ENCODE measurements at places on chromosomes 7 and 10.

- DNase-seq: no peak
Observed at GRCh38 chr10:79012567-79012966, 56.2 kb upstream of the ZMIZ1 start.

- no peak for DNase-seq
Observed at GRCh38 chr7:31190906-31191305, 138.8 kb downstream of the ADCYAP1R1 start.

- no peak for DNase-seq
Observed at GRCh38 chr10:26987851-26988250, 112.4 kb downstream of the ANKRD26 start.

DNA sequence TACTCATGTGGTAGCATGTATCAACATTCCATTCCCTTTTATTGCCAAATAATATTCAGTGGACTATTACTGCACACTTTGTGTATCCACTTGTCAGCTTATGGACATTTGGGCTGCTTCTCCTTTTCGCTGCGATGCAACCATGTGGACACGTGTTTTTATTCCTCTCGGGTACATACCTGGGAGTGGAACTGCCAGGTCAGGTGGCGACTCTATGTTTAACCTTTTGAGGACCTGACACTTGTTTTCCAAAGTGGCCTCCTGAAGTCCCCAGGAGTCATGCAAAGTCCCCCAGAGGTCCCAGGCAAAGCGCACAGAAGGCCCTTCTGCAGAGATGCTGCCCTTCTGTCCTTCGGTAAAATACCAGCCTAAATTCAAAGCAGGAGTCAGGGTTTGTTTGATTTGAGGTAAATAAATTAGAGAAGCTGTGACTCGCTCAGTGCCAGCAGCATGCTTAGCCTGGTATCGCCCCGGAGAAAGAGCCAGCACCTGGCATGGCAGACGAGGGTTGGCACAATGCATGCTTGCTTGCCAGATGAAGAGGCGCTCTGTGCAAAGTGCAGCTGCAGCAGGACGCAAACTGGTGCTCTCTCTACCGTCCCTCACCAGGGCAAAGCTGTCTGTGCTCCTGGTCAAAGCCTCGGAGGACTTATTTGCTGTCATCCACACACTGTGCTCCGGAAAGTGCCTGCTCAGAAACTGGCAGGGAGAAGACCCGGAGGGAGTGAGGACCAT, 37.8 kb downstream of the HIPK2 start:
- no peak for DNase-seq

DNA sequence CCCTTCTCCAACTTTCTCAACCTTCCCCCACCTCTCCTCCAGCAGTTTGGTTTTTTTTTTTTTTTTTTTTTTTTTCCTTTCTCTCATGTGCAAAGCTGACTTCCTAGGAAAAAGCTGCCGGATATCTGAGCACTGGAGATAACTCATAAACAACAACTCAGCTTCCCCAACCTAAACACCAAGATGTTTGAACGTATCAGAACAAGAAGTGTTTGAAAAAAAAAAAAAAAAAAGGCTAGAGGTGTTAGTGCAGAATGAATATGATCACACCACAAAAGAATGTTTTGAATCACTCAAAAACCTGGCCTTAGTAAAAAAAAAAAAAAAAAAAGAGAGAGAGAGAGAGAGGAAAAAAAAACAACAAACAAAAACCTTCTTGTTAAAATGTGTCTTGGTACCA, 11.2 kb downstream of the GATA3 start:
- DNase-seq: no peak

GRCh38 chr7:111561654-111561903, 713 bp downstream of the IMMP2L start:
- no peak for DNase-seq

DNA sequence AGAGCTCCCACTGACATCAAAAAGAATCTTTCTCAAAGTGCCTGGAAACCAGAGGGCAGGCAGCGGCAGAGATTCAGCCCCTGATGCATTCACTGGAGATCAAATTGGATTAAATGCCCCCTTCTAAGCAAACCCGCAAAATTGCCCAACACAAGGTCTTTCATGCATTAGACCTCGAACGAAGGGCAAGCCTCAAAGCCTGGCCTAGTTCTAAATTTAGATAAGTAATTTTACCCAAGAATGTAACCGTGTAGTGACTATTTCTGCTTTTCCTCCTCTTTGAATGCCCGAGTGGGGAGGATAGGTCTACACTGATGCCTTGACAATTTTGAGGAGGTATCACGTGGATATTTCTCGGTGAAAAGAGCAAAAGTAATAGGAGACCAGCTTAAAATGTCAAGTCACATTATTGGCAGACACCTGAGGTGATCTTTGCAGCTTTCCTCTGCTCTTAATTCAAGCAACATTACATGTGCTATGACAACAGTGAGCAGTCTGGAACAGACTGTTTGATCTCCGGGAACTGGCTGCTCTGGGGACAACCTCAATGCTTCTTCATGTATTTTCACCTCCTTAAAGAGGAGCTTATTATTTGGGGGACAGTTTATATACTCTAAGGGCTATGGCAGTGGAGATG, 1263.5 kb upstream of the AUTS2 start:
- DNase-seq: no peak

DNA sequence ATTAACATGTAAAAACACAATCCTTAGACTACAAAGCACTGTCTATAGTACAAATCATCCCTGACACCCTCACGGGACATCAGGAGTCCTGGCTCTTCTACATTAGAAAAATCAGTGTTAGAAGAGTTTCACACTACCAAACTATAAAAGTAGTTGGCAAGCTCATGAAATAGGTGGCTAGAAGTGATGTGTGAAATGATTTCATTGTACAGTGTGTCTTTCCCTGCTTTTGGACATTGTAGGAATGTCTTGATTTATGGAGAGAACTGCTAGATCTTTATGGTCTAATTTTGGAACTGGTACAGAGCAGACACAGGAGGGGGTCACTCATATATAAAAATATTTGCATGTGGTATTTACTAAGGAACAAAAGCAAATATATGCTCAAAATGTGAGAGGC, 33.2 kb downstream of the SEMA3A start:
- no peak for DNase-seq

- DNase-seq: no peak
Observed at GRCh38 chr10:73908853-73909539, 1.9 kb upstream of the PLAU start.

- DNase-seq: no peak
Observed at GRCh38 chr10:63765126-63765525, 243.9 kb downstream of the REEP3 start.

- no peak for DNase-seq
Observed at GRCh38 chr7:69796416-69796815, 198.1 kb downstream of the AUTS2 start.

DNA sequence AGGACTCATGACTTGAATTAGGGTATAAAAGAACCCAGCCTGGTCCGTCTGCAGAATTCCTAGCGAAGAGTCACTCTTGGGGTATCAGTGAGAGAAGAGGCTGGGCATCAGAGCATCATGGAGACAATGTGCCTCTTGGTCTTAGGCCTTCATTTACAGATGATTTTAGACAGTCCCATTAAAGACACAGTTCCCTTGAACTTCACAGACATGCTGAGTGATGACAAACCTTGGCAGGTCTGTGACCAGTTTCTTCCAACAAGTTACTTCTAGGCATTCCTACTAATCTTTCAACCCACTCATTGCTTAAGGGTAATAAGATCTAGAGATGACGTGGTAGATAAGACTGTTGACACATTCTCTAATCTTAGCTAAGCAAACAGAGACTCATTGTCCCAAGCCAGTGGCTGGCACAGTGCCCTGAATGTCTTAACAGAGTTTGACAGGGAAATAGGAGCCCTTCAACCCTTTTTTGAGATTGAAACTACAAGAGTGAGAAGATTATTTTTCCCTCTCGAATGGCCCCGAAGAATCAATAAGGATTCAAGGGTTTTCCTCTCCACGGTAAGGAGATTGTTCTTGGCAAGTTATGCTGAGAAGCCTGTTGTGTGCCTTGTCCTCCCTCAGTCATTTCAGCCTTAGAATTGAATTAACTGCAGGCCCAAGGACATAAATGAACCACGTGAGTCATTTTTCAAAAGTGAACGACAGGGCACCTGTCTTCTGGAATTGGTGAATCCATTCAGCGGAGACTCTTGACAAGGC, 281.1 kb downstream of the CCDC3 start:
- DNase-seq: no peak

- DNase-seq: no peak
Observed at GRCh38 chr7:140317597-140317996, 80.7 kb downstream of the SLC37A3 start.

GRCh38 chr10:48913674-48914073, 26.0 kb downstream of the LRRC18 start:
- DNase-seq: no peak

GRCh38 chr10:55628260-55628701, 732.8 kb downstream of the ZWINT start:
- DNase-seq: no peak

GRCh38 chr7:57177856-57178767, 45.9 kb upstream of the ZNF479 start:
- DNase-seq: no peak

GRCh38 chr10:70518695-70519094, 40.1 kb downstream of the PALD1 start:
- no peak for DNase-seq

GRCh38 chr10:30846710-30847109, 185.0 kb downstream of the ZNF438 start:
- DNase-seq: no peak

DNA sequence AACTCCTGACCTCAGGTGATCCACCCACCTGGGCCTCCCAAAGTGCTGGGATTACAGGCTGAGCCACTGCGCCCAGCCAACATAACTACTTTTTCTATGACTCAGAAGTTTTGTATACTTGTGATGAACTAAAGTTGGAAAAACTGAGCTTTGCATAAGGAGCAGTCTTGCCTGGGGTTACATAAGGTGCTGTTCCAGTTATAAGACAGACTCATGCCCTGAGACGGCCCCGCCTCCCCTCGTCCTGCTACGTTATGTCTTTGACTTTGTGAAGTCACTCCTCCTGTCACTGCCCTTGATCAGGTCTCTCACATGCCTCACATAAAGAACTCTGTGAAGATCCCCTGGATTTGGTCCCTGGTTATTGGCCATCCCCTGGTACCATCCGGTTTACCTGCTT, 40.4 kb upstream of the OPN4 start:
- no peak for DNase-seq

GRCh38 chr10:61918989-61919388, 17.5 kb downstream of the ARID5B start:
- DNase-seq: no peak

DNA sequence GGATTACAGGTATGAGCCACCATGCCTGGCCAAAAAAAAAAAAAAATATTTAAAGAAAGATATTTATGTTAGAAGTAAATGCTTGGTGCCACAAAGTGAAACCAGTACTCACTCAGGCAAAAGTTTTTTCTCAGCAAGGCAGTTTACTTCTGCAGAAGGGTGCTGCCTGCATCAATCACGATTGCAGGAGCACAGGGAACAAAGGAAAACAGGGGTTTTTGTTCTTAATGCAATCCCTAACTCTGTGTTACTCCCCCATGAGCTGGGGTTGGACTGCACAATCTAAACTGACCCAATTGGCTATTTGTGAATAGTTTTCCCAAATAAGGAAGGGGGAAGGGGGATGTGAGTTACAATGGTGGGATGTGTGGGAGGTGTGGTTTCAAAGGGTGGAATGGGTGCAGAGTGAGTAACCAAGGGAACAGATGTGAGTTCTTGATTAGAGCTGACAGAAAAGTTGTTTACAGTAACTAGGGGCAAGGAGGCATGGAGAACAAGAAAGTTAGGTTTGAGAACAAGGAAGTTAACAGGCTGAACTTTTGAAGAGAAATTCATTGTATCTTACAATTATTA, 255.4 kb downstream of the TYW1 start:
- no peak for DNase-seq

DNA sequence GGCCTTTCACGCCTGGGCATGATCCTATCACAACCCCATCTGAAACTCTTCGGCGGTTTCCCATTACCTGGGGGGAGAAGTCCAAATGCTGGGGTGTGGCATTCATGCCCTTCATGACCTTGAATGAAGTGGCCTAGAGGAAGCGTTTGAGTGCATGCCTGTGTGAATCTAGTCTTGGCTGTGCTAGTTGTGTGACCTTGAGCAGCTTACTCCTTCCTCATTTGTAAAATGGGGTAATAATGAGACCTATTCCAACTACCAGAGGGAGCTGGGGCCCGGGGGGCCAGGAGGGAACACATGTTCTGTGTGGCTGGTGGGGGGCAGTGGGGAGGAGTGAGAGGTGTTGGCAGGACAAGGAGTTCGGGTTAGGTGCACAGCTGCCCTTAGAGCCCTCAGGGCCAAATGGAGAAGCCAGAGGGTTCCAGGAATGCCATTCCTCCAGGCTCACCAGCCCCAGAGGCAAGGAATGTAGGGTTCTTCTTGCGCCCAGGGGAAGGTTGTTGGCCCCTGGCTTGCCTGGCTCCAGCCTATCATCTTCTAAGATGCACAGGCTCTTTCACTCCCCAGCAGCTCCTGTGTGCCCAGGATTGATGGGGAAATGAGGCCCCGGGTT, 21.3 kb upstream of the TBRG4 start:
- no peak for DNase-seq

- DNase-seq: no peak
Observed at GRCh38 chr10:71782221-71782916, 9.0 kb upstream of the VSIR start.

- no peak for DNase-seq
Observed at GRCh38 chr10:27816320-27816719, 70.7 kb upstream of the MKX start.

DNA sequence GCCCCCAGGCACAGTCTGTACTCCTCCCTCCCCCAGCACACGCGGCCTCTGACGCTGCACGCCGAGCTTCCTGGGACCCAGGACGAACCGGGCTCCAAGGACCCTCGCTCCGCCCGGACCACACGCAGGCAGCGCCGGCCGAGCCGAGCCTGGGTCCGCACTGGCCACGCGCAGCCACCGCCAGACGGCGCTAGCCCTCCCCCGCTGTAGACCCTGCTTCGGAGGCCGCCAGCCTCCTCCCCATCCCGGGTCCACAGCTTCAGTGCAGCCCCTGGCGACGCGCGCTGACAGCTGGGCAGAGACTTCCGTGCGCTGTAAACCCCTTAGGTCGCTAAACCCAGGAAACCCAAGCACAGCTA, 936 bp upstream of the TCERG1L start:
- no peak for DNase-seq

- DNase-seq: no peak
Observed at GRCh38 chr10:30645340-30645827, 15.8 kb upstream of the LYZL2 start.

GRCh38 chr10:97543025-97543546, 29.5 kb upstream of the ANKRD2 start:
- no peak for DNase-seq
